Right lung (tissue), 10 donors: ENCODE measurements at places on chromosomes 12 and 14.
A peak's percentile ranks its signal among the peaks of the same experiment; 100 is the strongest.

DNA sequence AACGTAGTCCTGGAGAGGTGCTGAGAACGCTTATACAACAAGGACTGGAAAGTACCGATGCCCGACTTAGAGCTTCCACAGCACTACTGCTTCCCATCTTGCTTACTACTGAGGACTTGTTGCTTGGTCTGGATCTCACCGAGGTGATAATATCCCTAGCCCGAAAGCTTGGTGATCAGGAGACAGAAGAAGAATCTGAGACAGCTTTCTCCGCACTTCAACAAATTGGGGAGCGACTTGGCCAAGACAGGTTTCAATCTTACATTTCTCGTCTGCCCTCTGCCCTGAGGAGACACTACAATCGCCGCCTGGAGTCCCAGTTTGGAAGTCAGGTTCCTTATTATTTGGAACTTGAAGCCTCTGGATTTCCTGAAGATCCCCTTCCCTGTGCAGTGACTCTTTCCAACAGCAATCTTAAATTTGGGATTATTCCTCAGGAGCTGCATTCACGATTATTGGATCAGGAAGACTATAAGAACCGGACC is 1.1 kb downstream of the TOGARAM1 start:
- DNase-seq = no peak

DNA sequence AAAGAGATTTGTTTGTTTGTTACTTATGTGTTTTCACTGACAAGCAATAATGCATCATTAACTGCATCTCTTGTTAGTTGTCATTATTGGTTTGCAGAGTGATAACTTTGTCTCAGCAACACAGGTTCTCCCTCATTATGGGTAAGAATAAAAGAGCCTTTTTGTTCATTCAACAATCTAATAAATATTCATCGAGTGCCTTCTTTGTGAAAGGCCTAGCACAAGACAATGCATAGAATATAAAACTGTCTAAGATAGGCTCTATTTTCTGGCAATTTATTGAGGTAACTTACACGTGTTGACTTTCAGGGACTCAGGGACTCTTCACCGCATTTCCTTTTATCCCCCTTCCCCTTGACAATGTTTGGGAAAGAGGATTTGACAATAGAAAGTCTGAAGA is 95.5 kb upstream of the KRR1 start:
- no peak for DNase-seq

GRCh38 chr14:82647088-82647810 is 1113.6 kb upstream of the SEL1L start:
- DNase-seq = peak; percentile 24

DNA sequence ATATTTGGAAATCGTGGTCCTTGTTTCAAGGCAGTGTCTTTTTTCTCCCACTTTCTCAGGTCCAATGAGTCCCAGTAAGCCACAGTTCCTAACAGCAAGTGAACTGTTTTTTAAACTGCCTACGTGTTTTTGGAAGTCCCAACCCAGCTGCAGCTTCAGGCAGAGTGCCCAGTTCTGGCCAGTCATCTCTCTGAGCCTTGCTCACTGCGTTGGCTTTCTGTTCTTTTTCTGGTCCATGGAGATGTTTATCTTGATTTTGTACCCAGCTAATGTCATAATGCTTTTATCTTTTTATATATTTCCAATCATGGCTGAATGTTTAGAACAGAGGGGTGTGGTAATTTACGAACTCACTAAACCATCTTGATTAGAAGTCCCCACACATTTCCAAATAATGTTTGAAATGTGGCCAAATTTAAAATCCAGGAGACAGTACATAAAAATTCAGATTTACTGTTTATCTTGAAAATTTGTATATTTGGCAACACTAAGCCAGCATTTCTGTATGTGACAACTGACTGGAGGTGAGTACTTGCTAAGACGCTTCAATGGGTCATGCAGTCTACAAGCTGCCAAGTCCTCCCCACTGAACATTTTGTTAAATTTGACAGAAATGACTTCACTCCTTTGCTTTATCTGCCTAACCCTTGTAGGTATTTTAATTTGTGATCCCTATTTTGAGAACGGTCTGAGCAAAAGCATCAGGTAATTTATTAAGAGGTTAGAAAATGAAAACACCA is 46.1 kb upstream of the OTOGL start:
- DNase-seq = peak; percentile 64

- DNase-seq = no peak
Measured at GRCh38 chr14:94934276-94934810, 164.4 kb upstream of the GSC start.

GRCh38 chr12:125129591-125130255 is 64.5 kb downstream of the AACS start:
- DNase-seq = no peak

- DNase-seq = no peak
Measured at GRCh38 chr14:90829677-90830076, 13.4 kb upstream of the TTC7B start.

GRCh38 chr12:30624009-30624408 is 71.7 kb downstream of the IPO8 start:
- no peak for DNase-seq

DNA sequence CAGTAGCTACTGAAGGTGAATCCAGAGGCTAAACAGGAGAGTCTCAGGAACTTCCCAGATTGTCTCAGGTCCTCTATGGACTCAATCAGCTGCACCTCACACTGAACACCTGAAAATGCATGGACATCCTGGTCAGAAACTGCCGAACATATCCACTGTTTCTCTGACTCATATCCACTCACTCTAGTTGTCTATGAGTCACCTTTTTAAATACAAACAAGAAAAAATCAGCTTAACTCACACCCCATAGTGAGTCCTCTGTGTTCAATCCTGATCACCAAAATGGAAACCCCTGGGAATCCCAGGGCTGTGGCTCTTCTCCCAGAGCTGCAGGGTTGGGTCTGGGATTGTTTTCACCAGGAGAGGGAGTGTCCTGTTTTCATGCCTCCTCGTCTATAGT is 556.7 kb downstream of the TMEM121 start:
- no peak for DNase-seq

DNA sequence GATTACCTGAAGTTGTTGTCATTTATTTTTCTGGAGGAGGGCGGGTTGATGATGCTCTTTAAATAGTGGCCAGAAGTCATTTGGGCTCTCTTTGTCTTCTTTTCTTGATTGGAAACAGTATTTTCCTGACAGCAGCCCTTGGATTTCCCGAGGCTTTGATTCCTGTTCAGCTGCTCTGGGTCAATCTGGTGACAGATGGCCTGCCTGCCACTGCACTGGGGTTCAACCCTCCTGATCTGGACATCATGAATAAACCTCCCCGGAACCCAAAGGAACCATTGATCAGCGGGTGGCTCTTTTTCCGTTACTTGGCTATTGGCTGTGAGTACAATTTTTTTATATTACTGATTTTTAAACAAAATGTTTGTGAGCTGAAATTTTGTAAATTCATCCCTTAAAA is 60.4 kb downstream of the ANAPC7 start:
- DNase-seq = no peak

DNA sequence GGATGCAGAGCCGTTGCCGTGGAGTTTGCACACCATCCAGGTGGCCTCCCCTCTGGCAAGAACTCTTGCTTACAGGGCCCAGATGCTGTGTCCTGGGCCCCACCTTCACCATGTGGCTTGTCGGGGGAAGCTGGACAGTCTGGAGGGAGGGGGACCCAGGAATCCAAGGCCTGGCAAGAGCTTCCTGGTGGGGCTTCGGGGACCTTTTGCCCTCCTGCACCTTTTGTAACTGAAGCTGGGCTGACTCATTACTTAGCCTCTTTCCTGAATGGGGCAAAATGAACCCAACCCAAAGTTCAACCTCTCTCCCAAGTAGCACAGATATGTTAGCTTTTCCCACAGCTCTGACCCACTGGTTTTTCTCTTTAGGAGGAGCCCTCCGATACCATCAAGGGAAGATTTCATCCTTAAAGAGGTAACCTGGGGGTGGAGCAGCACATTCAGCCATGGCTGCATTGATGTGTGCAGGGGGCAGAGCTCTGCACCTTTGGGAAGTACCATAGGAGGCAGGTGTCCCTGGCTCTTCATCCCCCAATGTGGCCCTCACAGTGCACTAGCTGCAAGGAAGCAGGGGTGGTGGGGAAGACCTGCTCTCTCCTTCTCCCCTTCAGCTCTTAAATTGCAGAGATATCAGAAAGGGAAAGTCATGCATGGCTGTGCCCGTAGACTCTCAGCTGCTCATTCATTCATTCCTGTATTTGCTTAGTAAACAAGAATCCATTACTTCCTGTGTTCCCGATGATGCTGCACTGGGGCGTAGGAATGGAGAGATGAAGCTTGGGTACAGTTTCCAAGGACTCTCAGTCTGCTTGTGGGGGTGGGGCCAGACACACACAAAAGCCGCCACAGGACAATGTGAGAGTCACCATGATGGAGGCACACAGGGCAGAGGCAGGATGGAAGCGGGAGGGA is 13.0 kb downstream of the MVK start:
- DNase-seq = no peak

DNA sequence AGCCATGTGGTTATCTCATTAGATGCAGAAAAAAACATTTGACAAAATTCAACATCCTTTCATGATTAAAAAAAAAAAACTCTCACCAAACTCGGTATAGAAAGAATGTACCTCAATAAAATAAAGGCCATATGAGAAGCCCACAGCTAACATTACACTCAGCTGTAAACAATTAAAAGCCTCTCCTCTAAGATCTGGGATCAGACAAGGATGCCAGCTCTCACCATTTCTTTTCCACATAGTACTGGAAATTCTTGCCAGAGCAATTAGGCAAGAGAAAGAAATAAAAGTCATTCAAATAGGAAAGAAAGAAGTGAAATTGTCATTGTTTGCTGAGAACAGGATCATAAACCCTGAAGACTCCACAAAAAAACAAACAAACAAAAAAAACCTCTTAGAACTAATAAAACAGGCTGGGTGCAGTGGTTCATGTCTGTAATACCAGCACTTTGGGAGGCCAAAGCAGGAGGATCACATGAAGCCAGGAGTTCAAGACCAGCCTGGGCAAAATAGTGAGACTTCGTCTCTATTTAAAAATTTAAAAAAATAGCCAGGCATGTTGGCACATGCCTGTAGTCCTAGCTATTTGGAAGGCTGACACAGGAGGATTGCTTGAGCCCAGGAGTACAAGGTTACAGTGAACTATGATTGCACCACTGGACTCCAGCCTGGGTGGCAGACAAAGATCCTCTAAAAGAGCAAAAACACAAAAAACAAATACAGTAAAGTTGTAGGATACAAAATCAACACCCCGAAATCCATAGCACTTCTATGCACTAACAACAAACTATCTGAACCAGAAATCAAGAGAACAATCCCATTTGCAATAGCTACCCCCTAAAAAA is 114.4 kb downstream of the FOXA1 start:
- no peak for DNase-seq

GRCh38 chr12:107570721-107571120 is 114.9 kb upstream of the PWP1 start:
- no peak for DNase-seq

- DNase-seq = no peak
Measured at GRCh38 chr12:49955899-49956662, 5.5 kb downstream of the AQP2 start.

- no peak for DNase-seq
Measured at GRCh38 chr14:72929316-72930080, 3.2 kb downstream of the DCAF4 start.

GRCh38 chr12:70966996-70967790 is 46.7 kb upstream of the PTPRR start:
- DNase-seq = no peak

DNA sequence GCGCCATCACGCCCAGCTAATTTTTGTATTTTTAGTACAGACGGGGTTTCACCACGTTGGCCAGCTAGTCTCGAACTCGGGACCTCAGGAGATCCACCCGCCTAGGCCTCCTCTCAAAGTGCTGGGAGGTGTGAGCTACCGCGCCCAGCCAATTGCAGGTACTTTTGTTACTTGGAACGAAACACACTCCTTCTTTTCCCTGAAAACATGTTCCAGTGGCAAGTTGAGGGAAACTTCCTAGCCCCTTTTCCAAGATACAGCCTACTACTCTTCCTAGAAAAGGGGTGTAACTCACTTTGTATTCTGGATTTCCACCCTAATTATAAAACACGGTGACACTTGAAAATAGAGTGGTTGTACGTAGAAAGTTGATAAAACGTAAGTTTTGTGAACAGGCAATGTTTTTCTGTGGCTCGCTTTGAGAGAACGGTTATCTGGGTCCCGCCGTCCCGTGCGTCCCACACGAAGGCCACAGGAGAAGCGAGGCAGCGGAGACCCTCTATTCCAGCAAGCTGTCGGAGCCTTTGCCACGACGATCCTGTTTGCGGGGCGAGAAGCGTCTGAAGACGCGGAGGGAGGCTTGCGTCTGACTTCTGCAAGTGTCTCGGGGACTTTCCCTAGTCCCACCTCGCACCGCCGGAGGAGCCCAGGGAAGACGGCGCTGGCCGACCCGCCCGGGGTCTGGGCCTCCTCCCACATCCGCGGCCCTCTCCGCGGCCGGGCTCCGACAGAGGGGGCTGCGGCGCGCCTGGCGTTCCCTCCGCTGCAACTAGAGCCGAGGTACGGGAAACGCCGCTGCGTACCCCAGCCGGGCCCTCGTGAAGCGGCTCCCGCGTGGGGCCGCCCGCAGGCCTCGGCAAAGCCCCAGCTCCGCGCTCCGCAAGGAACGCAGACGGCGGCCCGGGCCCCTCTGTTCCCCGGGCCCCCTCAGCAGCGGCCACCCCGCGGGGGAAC is 745 bp downstream of the CDCA4 start:
- DNase-seq = peak; percentile 44

DNA sequence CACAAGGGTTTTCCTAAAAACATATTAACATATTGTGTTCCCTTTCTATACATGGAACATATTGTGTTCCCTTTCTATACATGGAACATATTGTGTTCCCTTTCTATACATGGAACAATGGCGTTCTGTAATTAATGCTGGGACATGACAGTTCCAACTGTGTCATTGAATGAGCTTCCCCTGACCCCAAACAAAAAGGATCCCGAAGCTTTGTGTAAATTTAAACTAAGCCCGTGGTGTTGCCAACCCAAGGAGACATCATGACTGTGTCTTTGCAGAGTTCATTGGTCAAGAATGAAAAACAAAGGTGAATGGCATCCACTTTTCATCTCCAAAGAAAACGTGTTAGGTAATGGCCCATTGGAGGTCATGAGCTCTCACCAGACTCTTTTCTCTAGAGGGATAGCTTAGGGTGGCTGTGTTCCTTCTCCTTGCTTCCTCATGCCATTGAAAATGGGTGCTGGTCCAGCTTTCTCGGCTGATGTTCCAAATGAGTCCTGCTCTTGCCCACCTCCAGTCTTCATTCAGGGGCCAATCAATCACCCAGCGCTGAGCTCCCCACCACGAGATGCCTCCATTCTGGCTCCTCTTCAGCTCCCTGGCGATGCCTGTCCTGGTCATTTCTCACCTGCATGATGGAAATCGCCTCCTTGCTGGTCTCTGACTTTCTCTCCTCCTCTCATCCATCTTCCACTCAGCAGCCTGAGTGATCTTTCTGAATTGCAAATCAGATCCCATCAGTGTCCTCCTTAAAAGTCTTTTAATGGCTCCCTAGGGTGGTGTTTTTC is 156.1 kb downstream of the VRK1 start:
- no peak for DNase-seq

GRCh38 chr12:121325922-121326396 is 26.3 kb downstream of the ANAPC5 start:
- no peak for DNase-seq

- no peak for DNase-seq
Measured at GRCh38 chr12:109451400-109451799, 25.7 kb downstream of the KCTD10 start.

GRCh38 chr14:68815298-68816182 is 22.7 kb upstream of the ZFP36L1 start:
- DNase-seq = no peak

GRCh38 chr14:76333664-76334063 is 42.3 kb upstream of the ESRRB start:
- DNase-seq = no peak
